T-cell (primary cell): ENCODE measurements at places on chromosomes 16 and 17.

- no peak for DNase-seq
These were observed 80.2 kb upstream of the COX10 start for GRCh38 chr17:13989138-13989537.

- no peak for DNase-seq
These were observed 1.8 kb downstream of the KRT15 start for GRCh38 chr17:41516830-41517283.

- DNase-seq, result no peak
These were observed 4.0 kb upstream of the MMP25 start for GRCh38 chr16:3042376-3042775.

DNA sequence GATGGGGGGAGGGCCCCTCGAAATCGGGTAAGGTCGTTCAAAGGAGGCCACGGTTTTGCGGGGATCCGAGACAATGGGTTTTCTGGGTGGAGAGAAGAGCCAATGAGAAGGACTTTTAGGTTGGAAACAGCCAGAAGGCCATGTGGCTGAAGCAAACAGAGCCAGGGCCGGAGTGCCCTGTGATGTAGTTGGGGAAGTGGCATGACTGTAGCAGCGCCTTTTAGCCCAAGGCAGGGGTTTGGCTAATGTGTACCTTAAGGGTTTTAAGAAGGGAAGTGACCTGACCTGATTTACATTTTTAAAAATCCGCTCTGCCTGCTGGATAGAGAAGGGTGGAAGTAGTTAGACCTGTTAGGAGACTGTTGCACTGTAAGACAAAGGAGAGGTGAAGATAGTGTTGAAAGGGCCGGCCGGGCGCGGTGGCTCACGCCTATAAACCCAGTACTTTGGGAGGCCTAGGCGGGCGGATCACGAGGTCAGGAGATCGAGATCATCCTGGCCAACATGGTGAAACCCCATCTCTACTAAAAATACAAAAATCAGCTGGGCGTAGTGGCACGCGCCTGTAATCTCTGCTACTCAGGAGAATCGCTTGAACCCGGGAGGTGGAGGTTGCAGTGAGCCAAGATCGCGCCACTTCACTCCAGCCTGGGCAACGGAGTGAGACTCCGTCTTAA lies 1.0 kb downstream of the LYRM1 start:
- no peak for DNase-seq

GRCh38 chr16:78249832-78250231 lies 150.4 kb downstream of the WWOX start:
- DNase-seq, result no peak

GRCh38 chr16:20484726-20485125 lies 33.4 kb downstream of the ACSM2A start:
- DNase-seq, result no peak

DNA sequence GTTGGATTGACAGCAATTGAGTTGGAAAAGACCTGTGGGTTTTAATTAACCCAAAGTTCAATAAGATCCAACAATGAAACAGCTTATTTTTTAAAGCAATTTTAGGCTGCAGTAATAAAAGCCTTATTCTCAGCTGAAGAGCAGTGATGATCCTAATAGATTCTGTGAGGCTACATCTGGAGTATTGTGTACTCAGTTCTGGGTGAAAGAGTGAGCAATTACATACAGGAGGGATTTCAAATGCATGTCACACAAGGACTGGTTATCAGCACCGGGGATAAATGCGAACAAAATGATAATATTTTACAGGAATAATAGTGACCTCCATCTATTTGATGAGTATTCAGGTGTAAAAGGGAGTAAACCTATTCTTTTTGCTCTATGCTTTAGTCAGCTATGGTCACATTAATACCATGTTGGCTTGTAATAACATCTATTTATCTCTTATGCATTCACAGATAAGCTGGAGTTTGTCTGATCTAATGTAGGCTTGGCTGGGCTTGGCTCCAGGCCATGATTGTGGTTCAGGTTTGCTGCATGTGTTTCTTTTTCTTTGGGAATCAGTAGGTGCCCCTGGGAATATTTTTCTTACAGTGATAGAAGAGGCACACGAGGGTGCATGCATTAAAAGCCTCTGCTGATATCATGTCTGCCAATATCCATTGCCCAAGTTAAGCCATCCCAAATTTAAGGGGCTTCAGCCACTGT lies 22.2 kb upstream of the TOX3 start:
- DNase-seq, result no peak

DNA sequence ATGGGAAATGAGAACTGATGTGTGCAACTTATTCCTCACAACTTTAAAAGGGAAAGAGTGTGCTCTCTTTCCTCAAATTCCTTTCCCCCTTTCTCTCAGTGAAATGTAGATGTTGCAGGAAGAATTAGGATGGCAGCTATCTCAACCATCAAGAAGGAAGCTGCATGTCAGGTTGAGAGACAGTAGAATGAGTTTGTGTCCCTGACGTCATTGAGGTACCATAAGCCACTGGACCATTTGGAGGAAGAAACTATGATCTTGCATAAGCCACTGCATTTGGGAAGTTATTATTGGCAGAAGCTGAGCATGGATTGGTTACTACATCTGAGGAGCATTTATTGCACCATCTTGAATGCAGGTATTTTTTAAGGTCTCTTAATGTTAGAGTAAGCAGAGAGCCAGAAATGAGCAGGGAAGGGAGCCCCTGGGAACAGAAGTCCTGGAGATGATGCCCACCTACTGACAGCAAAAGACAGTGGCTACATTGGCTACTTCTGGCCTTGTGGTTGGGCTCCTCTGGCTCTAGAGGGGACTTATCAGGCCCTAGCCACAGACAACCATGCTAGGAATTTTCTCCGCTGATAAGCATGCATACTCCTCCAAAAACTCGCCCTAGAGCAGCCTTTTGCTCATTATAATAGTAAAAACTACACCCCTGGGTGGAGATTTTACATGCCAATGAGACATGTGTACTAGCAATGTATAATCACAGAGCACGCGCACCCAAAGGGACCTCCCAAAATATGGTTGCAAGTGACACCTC lies 249.0 kb upstream of the SALL1 start:
- DNase-seq, result no peak

GRCh38 chr17:10614536-10615155 lies 42.5 kb downstream of the MYH3 start:
- no peak for DNase-seq

GRCh38 chr17:71821511-71821910 lies 299.3 kb upstream of the SOX9 start:
- DNase-seq, result no peak

DNA sequence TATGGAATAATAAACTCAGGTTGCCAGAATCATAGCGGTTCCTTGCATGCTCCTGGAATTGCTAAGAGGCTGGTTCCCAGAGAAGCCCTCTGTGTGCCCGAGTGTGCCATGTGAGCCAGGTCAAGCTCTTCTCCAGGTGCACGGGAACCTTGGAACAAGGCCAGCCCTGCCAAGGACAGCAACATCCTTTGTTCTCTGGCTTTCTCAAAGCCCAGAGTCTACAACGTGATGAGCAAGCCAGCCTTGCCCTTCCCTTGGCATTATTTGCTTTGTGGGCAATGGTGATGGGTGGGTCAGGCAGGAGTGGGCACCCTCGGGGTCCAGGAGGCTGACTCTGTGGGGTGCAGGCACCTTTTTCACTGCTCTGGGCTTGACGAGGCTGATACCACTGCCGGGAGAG lies 14.2 kb upstream of the SEC14L1 start:
- no peak for DNase-seq

GRCh38 chr17:72219137-72219823 lies 98.5 kb downstream of the SOX9 start:
- DNase-seq, result no peak

GRCh38 chr17:73045724-73046123 lies 46.8 kb downstream of the SLC39A11 start:
- DNase-seq, result no peak

- no peak for DNase-seq
These were observed 99.7 kb downstream of the CYTH1 start for GRCh38 chr17:78682363-78682762.

- no peak for DNase-seq
These were observed 118.3 kb downstream of the SPECC1 start for GRCh38 chr17:20127360-20128035.

GRCh38 chr16:19031738-19032137 lies 35.7 kb upstream of the COQ7 start:
- no peak for DNase-seq

GRCh38 chr16:49528866-49529288 lies 155.3 kb downstream of the C16orf78 start:
- no peak for DNase-seq

DNA sequence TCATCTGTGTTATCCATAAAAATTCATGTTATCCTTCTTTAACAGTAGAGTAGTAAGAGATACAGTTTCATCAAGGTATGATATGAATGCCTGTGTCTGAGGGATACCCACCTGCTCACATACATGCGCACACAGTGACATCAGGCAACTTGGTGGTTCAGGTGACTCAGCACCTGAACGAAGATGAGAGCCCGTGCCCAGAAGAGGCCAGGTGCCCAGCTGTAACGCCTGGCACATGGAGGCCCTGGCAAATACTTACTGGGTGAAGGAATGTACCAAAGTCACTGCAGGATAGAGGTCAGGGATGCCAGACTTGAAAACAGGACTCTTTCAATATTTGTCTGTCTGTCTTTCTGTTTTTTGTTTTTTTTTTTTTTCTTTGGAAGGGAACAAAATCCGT lies 72.6 kb upstream of the LGALS9 start:
- no peak for DNase-seq

GRCh38 chr17:52233176-52233575 lies 74.7 kb upstream of the CA10 start:
- DNase-seq, result no peak

- DNase-seq, result no peak
These were observed 15.3 kb downstream of the CMTM3 start for GRCh38 chr16:66619534-66620428.

DNA sequence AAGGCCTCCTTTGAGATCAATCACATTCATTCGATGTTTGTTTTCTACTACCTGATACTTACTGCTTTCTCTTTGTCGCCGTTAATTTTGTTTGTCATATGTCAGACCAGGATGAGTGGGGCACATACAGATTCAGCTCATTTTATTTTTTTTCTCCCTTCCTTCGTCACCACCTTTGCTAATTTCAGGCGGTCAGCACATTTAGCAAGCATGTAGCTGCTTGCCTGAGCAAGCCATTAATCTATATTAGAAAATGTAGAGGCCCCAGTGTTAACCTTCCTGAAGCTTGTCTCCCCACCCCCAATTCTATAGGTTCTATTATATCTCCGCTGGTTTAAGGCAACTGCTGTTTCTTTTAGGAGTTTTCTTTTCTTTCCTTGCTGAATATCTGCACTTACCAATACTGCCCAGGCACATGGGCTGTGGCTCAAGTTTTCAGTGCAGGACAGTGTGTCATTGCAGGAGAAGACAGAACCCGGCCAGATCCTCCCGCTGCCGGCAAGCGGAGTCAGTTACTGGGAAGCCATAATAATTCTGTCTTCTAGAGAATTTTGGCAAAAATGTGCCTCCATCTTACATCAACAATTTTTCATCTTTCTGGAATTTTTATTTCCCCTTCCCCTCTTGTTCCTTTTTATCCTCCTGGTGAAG lies 714.3 kb downstream of the WWOX start:
- no peak for DNase-seq

DNA sequence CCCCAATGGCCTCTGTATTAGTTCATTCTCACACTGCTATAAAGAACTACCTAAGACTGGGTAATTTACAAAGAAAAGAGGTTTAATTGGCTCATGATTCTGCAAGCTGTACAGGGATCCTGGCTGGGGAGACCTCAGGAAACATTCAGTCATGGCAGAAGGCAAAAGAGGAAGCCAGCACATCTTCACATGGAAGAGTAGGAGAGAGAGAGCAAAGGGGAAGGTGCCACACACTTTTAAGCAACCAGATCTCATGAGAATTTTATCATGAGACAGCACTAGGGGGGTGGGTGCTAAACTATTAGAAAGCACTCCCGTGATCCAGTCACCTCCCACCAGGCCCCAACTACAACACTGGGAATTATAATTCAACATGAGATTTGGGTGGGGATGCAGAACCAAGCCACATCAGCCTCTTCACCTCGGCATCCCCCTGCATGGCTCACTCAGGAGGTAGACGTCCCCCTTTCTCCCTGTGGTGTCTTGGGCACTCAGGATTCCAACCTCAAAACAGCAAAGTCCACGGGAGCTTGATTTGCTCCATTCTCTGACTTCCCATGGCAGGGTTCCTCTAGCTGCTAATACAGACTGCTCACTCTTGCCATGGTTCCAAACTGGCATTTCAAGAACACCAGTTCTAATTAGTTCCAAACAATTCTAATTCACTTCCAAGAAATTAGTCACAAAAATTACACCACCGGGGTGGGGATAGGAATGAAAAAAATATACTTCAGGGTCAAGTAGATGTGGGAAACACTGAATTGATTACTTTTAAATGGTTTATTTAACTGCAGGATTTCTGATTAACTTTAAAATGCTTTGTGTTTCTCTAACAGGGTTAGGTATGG lies 203.8 kb upstream of the HSBP1 start:
- no peak for DNase-seq

GRCh38 chr17:74233937-74234336 lies 20.6 kb downstream of the TTYH2 start:
- DNase-seq, result no peak

GRCh38 chr17:52306314-52306713 lies 147.8 kb upstream of the CA10 start:
- DNase-seq, result no peak

- no peak for DNase-seq
These were observed 53.0 kb downstream of the GPRC5B start for GRCh38 chr16:19831678-19832077.

DNA sequence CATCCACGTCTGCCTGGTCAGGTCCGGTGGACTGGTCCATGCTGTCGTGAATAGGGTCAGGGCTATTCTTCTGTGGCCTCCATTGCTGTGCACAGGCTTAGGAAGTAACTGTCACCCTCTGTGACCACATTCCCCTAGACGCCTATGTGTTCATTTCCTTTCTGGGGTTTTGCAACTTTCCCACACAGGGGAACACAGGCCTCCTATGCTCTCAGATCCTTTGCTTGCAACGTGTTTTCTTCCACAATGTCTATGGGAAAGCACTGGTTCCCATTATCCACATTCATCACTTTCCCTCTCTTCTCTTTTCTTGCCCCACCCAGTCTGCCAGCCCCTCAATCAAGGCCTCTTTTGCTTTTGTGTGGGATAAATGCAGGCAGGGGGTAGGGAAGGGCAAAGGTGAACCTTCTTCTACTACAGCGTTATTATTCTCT lies 43.2 kb upstream of the DNAJA2 start:
- DNase-seq, result no peak

DNA sequence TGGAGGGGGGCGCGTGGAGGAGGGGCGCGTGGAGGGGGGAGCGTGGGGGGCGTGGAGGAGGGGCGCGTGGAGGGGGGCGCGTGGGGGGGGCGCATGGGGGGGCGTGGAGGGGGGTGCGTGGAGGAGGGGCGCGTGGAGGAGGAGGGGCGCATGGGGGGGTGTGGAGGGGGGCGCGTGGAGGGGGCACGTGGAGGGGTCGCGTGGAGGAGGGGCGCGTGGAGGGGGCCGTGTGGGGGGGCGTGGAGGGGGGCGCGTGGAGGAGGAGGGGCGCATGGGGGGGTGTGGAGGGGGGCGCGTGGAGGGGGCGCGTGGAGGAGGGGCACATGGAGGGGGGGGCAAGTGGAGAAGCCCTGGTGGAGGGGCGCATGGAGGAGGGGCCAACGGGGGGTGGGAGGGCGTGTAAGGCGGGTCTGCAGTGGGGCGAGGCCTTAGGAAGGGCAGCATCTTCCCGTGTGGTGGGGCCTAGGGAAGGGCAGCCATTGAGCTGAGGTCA lies 7.3 kb downstream of the MSLN start:
- DNase-seq, result no peak

- DNase-seq, result no peak
These were observed 28.0 kb upstream of the MAF start for GRCh38 chr16:79628501-79628975.
